ENCODE measurements at places on chromosomes 3 and 15.
A peak's percentile ranks its signal among the peaks of the same experiment; 100 is the strongest.

DNA sequence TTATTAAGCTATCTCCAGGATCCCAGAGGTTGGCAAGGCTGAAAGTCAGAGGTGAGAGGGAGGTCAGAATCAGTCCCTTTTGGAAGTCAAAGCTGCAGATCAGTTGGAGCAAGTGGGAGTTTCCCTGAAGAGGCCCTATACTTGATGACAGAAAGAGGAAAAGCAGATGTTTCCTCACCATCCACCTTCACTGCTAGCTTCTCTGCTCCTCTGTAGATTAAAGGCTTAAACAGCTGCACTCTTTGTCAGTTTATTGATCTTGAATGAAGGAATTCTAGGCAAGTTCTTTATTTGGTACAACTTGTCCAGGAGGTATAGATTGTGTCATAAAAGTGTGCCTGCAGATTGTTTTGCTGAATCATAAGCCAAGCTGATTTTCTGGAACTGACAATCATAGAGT lies 408.2 kb upstream of the TGFBR2 start:
- no peak for DNase-seq

- DNase-seq: no peak
Observed at GRCh38 chr3:151166161-151166560, 36.9 kb downstream of the GPR171 start.

DNA sequence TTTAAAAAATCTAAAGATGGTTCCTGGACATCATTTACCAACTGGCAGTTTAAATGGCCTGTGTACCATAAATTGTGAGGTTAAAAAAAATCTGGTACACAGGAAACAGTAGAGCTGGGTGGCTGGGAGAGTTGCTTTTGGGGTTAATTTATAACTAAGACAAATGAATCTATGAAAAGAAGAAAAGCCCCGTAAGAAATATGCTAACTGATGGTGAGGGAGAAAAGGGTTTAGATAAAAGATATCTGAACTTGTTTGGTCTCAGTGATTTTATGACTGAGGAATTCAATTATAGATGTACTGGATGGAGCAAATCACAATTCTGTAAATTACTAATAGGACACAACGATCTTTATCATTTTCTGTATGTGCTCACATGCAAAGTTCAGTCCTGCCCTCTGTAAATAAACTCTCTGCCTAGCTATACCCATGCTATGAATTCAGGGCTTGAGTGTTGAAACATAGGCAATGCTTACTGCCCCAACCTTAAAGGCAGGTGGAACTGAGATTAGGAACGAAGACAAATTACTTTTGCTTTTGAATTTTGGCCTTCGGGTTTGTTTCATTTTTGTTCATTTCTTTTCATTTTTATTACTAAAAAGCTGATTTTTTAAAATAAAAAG lies 28.0 kb downstream of the PPARG start:
- DNase-seq: no peak

DNA sequence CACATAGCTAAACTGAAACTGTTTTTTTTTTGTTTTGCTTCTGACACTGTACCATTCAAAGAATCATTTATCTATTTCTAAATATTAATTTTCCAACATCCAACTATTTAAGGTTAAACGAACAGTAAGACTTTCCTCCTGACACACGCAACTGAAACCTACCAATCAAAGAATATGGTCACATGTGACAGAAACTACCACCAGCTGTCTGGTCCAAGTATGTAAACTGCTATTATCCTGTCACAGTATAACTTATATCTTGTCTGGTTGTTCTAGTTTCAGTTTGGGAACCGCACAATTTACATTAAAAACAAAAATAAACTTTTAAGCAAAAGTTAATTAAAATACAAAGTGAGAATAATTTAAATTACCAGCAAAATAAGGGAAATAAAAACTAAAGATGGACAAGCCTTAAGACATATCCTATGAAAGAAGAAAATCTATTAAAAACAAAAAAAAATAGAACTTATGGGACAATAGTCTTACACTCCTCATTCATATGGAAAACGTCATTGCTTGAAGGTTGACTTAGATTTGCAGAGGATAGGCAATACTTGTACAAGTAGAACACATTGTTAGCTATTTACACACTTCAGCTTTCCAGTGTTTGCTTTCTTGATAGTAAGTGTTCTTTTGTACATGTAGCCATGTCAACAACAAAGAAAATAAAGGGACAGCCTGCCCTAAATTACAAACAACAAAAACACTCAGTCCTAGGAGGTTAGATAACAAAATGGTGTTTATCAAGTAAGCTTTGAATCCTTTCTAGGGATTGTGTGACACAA lies 26.8 kb upstream of the CHRM5 start:
- DNase-seq: no peak

GRCh38 chr15:98700519-98700918 lies 52.2 kb downstream of the IGF1R start:
- no peak for DNase-seq

GRCh38 chr3:126961191-126961790 lies 21.6 kb upstream of the PLXNA1 start:
- DNase-seq: no peak

DNA sequence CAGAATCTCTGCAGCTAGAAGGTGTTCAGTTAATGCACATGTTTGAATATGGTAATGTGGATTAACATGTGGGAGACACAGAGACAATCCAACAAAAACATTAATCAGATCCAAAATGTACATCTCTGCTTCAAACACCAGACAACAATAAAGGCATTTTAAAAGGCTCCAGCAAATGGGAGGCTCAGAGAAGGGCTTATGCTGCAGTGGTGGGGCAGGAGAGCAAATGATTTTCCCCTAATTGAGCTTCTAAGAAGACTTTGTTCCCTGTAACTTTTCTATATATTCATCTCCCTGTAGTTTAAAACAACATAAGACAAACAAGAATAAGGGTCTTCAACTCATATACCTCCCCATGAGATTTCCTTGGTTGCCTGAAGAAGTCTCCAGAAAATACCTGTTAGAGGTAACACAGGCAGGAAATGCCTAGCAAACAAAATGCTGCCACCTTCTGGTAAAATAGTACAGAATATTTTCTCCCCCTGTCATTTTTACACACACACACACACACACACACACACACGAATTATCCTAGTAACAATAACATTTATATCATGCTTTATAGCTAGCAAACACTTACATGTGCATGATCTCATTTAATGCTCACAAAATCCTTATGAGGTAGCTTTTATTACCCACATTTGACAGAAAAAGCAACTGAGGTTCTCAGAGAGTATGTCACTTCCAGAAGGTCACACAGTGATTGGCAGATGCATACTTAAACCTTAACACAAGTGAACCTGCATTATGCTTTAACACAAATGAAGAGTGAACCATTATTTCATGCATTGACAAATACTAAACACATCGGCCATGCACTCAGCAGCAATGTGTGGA lies 123.4 kb upstream of the MB21D2 start:
- peak; percentile 13 for DNase-seq

DNA sequence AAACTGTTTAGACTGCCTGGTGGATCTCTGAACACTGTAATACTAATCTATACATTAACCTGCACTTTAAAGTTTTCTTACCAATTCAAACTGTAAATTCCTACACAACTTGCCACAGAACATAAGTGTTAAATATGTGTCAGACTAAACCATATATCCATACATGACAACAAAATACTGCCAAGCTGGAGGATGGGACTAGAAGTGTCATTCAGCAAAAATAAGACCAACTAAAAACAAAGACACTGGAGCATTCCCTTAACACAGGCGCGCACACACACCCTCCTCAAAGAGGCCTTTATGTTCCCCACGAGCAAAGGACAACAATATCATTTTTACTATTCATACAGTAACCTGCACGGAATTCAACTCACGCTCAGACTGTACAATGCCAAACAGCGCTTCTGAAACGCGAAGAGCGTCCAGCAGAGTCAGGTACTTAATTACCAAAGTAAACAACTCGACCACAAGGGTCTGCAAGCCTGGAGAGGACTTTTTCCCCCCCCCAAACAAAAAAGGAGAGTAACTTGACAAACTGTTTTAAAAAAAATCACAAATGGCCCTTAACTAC lies 1.1 kb downstream of the DCUN1D1 start:
- DNase-seq: no peak

DNA sequence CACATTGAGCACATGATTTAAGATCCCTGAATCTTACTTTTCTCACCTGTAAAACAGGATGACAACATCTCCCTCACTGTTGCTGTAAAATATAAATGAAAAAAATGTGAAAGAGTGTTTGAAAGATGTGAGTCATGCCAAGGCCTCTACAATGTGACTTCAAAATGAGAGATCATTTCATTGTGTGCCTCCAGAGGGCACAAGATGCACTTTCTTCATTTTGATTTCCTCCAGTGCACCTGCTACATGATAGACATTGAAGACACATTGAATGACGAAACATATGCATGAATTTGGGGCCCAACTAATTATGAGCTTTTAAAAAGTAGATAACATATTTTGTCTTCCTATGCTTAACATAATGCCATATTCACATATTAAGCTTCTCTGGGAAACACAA lies 170.3 kb downstream of the MOBP start:
- no peak for DNase-seq

GRCh38 chr3:39981547-39982184 lies 172.3 kb downstream of the MYRIP start:
- DNase-seq: no peak

DNA sequence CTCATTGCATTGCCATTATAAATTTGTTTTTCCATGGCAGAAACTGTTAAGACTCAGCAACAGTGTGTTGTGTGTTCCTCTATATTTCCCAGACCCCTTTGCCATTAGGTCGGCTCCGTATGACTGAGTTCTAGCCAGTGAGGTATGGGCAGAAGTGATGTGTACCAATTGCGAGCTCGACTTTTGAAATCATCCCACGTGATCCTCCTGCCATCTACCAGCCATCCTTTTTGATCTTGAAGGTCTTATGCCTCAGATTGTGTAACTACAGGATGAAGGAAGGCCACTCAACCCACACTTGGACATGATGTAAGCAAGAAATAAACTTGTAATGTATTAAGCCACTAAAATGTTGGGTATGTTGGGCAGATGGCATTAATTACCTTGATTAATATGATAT lies 562.3 kb downstream of the PDCD6IP start:
- no peak for DNase-seq

- DNase-seq: no peak
Observed at GRCh38 chr3:169940470-169941181, 26.0 kb upstream of the SEC62 start.

GRCh38 chr15:56869573-56869972 lies 48.9 kb upstream of the TCF12 start:
- DNase-seq: peak; percentile 60

DNA sequence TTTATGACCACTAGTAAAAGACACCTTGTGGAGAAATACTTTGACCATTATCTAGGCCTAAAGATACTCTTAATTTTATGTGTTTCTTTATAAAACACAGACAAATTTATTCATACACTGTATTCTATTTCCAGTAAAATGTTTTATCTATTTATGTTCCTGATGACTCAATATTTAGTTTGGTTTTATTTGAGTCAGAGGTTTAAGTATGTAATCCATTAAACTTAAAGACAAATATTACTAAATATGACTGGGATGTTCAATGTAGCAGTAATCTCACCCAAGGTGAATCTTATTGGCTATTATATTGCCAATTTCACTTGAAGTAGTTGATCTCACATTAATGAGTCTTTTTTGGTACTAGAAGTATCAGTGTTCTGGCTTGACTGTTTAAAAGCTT lies 799.7 kb downstream of the CADM2 start:
- no peak for DNase-seq

- DNase-seq: no peak
Observed at GRCh38 chr3:187735837-187736236, 9.4 kb downstream of the BCL6 start.

GRCh38 chr3:140290105-140290504 lies 355.1 kb downstream of the CLSTN2 start:
- DNase-seq: no peak

DNA sequence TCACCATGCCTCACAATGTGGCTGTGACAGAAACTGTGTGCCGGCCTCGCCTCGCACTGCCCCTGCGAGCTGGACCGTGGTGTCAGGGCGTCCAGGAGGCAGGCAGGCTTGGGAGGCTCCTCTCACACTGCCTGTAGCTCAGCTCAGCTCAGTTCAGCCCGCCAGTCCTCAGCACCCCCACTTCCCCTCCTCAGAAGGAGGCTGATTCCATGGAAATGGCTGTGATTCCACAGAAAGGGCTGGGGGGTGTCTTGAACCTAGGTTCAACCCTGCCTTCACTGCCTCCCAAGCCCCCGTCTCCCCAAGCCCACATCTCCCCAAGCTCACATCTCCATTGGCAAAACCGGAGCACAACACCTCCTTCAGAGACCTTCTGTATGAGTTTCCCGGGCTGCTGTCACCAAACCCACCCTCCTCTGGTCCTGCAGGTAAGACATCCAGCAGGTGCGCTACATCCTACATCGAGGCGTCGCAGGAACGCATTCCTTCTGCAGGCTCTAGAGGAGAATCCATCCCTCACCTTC lies 94.0 kb downstream of the OCA2 start:
- no peak for DNase-seq

GRCh38 chr15:98651036-98651481 lies 2.7 kb downstream of the IGF1R start:
- peak; percentile 30 for DNase-seq

DNA sequence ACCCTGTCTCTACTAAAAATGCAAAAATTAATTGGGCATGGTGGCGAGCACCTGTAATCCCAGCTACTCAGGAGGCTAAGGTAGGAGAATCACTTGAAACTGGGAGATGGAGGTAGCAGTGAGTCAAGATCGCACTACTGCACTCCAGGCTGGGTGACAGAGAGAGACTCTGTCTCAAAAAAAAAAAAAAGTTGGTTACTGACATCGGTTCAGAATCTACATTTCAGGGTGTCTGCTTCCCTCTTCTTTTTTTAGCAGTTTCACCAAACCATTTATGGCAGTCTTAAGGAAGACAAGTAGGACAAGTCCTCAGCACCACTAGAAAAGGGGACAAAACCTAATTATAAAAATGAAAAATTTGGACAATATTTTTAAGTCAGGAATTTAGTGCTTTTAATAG lies 3.3 kb upstream of the USP4 start:
- DNase-seq: no peak

DNA sequence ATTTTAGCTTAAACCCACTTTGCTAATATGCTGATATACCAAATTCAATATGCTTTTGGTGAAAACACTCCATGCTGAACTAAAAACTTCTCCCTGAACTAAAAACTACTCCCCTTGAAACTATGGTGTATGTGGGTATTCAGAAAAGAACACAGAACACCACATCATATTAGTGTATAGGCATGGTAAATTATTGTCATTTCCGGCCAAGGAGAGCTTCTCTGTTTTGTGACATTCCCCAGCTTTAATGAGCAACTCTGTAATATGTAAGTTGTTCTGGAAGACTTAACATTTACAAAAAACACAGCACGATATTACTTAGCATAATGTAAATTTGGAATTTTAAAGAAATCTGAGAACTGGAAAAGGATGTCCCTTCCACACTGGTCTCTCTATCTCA lies 269.9 kb upstream of the WNT5A start:
- DNase-seq: no peak
